ENCODE measurements at places on chromosomes 16 and 17.
A peak's percentile ranks its signal among the peaks of the same experiment; 100 is the strongest.

DNA sequence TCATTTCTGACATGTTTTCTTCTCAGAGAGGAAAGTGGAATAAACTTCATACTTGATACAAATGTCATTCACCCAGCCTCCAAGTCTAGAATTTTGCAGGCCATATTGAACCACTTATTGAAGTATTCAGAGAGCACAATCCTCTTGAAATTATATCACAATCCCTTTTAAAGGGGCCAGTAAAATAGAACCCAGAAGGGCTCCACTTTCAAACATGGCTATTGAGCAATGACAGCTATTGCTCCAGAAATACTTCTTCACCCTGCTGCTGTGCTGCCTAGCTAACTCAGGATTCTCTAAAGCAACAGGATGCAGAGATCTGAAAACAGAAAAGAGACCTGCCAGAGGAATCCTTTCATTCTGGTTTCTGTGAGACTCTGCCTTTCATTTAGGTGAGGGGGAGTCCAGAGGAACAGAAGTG lies 275.0 kb upstream of the CDH5 start:
- no peak for DNase-seq

GRCh38 chr16:87143661-87144121 lies 173.5 kb downstream of the C16orf95 start:
- no peak for DNase-seq

DNA sequence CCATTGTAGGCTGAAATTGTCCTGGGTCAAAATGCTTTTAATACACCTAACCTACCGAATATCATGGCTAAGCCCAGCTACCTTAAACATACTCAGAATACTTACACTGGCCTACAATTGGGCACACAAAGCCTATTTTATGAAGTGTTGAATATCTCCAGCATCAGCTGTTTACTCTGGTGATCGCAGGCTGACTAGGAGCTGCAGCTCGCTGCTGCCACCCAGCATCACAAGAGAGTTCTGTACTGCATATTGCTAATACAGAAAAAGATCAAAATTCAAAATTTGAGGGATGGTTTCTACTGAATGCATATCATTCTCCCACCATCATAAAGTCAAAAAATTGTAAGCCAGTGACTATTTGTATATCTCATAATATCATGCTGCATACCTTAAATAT lies 55.3 kb downstream of the ULK2 start:
- peak; percentile 36 for DNase-seq

GRCh38 chr17:31486351-31487062 lies 95.0 kb downstream of the RAB11FIP4 start:
- DNase-seq, result no peak

GRCh38 chr16:11743308-11744074 lies 834 bp upstream of the TXNDC11 start:
- peak; percentile 47 for DNase-seq

- DNase-seq, result no peak
Measured at GRCh38 chr17:56751145-56751738, 82.5 kb downstream of the C17orf67 start.

- peak; percentile 57 for DNase-seq
Measured at GRCh38 chr17:30253312-30253711, 17.8 kb upstream of the SLC6A4 start.

DNA sequence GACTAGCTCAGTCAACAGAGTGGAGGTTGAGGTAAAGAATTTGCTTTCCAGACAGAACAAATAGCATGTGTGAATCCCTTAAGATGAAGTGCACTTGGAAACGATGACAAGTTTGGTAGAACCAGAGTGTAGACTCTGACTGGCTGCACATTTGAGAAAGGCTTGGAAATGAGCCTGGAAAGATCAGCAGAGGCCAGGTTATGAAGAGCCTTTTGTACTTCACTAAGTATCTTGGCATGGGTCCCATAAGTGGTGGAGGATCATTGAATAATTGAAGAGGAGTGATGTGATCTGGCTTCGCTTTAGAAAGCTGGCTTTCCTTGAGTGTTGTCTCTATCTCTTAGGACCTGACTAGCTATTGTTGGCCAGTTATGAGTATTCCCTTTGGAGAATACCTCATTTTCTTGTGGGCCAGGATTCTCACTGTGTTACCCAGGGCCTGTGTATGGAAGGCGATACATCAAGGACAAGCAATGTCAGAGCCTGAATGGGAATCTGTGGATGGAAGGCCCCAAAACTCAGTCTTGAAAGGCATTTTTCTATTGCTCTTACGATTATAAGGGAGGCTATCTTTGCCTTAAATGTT lies 329.8 kb downstream of the UTP18 start:
- no peak for DNase-seq

Measured in hematopoietic multipotent progenitor cell treated with erythropoietin and hydrocortisone succinate and interleukin-3 and kit ligand, for 8 days (in vitro differentiated cells).